GM10248 (cell line): ENCODE measurements at places on chromosomes 13 and 19.

DNA sequence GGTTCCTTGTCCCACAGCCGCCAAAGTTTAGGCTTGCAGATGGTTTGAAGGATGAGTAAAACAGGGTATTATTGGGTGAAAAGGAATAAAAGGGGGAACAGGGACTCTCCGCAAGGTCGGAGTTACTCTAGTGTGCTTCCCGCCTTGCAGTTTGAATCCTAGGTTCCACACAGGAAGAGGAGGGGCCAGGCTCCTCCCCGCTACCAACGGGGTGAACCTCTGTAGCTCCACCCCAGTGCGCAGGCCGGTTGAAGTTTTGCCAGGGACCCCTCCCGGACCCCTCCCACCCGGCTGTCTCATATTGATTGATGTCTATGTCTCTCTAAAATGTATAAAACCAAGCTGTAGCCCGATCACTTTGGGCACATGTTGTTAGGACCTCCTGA lies 11.6 kb upstream of the GTF2F2 start:
- peak; percentile 50 for DNase-seq

DNA sequence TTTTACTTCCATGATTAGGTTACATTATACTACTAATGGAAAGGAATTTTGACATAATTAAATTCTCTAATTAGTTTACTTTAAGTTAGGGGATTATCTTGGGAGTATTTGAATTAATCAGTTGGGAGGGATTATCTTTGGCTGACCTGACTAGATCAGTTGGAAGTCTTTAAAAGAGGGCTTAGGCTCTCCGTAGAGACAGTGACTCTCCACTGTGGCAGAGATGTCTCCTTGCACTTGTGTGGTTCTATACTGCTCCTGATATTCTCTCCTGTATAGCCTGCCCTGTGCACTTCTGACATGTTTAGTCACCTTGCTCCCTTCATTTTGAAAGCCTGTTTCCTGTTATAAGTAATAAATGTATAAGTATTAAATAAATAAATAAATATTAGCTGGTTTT lies 1612.3 kb upstream of the PRR20A start:
- DNase-seq = no peak

DNA sequence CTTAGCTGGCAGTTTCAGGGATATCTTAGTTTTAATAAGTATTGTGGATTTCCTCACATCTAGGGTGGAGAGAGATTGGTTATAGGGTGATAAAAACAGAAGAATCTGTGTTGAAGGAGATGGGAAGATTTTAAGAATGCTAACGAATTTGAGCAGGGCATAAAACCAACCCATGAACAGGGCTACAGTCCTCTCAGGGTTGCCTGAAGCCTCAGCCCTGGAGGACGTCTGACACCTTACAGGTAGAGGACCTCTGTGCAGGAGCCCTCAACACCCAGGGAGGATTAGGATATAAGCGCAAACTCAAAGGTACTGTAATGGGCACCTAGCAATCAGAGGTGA lies 461 bp upstream of the WASF3 start:
- DNase-seq = no peak

DNA sequence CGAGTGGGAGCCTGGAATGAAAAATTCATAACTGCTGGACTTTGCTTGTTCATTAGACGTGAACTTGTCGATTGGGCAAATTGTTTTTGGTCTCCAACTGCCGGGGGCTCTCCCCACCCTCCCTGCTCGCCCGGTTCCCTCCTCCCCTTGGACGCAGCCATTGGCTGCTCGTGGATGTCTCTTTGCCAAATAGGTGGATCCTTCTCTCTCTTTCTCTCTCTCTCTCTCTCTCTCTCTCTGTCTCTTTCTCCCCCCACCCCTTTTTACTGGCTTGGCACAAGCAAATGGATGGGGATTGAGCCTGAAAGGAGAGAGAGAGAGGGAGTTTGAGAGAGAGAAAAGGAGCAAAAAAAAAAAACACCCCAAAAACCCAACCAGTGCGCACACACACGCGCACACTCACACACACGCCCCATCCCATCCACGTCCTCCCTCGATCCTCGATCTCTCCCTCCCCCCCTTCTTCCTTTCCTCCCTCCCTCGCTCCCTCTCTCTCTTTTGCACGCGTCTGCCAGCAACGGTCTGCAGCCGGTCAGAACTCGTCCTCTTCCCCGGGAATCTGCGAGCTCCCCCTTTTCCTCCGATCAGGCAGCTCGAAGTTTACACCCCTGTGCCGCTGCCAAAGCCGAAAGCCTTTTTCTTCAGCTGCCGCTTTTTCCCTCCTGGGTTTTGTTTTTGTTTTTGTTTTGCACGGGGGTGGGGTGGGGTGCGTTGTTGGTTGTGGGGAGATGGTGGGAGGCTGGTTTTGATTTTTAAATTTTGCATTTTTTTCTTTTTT lies 27.8 kb downstream of the NFIX start:
- peak; percentile 56 for DNase-seq

DNA sequence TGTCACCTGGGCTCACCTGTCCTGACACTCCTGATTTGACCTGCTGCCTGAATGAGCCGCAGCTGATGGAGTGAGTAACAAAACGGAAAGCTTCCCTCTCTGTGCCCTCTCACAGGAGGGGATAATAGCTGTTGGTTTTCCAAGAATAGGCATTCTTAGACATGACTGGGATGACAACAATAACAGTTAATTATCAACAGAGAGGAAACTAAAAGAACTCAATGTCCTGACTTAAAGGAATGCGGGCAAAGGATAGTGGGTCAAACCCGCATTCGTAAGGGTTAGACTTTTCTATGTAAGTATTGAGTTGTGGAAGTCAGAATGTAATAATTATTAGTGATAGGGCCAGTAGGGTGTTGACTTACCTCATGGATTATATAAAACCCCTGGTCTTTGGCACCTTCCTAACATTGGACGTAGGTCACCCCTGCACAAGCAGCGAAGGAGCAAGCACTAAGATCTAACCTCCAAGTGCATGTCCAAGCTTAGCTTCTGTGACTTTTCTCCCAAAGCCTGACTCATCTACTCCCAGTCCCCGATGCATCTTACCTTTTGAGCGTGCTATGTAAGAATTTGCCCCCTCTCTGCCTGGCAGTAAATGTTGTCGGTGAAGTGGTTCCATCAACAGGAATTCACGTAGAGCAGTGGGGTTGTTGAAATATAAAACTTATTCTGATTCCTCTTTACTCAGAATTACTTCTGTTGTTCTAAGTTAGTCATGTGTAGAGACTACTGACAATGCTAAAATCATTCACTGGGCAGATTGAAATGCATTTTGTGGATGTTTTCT lies 442.3 kb downstream of the FGF9 start:
- no peak for DNase-seq

- no peak for DNase-seq
Measured at GRCh38 chr13:51767100-51767499, 36.9 kb downstream of the DHRS12 start.

DNA sequence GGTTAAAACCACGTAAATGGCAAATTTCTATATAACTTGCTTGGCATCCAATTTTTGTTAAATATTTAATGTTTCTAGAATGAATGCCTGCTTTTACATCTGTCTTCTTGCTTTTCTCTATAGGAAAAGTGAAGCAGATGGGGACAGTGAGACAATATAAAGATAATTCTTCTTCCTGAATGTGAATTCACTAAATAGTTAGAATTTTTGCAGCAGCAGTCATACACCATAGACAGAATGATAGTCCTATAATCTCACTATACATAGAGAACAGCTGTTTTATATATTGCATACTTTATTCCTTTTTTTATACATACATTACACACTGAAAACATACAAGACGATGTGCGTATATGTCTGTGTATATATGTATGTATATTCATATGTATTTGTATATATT lies 1127.3 kb downstream of the PCDH9 start:
- no peak for DNase-seq

DNA sequence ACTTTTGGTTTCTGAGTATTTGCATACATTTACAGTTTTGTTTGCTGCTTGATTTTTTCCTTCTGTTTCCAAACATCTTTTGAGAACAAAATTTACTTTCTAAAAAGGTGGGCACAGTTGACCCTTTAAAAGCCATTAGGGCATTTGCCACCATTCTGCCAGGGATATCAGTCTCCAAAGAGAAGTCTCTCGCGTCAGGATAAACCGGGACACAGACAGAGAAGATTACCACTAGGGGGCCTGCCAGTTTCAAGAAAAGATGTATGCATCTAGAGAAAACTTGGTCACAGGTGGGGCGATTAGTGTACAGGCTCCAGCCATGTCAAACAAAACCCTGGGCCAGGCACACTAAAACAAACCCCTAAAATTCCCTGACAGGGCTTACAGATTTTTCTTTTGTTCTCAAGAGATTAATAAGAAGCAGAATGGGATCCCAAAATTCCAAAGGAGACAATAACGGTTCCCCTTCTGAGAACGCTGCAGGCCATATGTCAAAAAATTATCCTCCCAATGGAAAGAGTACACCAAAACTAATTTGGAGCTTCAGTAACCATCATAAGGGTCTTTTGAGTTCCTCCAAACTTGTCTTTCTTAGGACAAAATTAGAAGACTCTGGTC lies 10.7 kb upstream of the PABPC3 start:
- DNase-seq = peak; percentile 56

DNA sequence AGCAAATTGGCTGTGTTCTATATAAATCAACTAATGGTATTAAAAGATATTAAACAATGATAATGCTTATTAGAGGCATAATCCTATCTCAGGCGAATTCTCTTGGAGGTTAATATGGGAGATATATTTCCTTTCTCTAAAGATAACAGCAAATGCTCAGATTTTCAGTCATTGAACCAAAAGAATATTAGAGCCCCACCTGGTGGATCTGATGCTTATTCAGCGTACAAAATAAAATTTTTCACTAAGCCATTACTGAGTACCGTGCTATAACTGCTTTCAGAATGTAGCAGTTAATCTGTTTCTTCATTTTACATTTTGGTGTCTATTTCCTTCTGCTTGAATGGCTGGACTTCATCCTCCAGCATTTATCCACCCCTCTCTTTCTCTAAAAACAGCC lies 143.3 kb upstream of the IPO5 start:
- no peak for DNase-seq

GRCh38 chr13:78603240-78603957 lies at the start of gene POU4F1:
Gene POU4F1 (minus strand): TSS chr13:78603552. CDS start chr13:78603326, 226 bp downstream.
- peak; percentile 88 for DNase-seq

- no peak for DNase-seq
Measured at GRCh38 chr19:46180701-46181387, 32.8 kb downstream of the IGFL2 start.

- DNase-seq = no peak
Measured at GRCh38 chr13:29486551-29486950, 108.9 kb downstream of the SLC7A1 start.

- DNase-seq = no peak
Measured at GRCh38 chr13:40784540-40784939, 4.9 kb upstream of the SLC25A15 start.

DNA sequence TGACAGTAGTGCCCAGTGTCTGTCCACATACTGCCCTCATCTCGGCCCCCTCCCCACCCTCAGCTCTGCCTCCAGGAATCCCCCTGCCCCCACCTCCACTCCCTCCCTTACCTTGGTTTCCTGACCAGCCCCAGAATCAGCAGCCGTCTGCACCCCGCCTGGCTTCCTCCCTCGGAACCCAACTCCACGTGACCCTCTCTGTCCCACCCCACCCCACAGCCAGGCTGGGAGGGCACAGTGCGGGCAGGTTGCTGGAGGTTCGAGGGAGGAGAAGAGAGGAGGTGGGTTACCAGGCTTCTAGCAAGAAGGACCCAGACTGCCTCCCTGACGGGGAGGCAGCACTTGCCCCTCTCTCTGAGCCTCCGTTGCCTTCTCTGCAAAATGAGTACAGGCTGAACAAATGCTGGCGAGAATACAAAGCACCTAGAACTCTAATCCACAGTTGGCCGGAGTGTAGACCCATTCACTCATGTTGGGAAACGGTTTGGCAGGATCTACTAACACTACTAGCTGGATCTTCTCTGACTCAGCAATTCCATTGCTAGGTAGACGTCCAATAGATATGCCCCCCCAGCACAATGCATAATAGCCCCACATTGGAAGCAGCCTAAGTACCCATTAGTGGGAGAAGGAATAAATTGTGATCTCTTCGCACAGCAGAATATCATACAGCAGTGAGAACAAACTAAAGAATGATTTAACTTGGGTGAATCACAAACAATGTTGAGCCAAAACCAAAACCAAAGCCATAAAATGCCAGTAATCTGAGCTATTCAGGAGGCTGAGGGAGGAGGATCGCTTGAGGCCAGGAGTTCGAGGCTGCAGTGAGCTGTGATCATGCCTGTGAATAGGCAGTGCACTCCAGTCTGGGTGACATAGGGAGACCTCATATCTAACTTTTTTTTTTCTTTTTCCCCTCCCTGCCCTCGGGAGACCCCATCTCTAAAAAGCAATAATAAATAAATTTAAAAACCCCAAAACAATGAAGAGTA lies at the start of gene RASAL3:
TSS of gene RASAL3 (minus strand) at position 151 of the 992 bp plus-strand sequence. CDS start 186 bp downstream, outside the sequence.
- DNase-seq = peak; percentile 70

- no peak for DNase-seq
Measured at GRCh38 chr19:54164369-54165068, 5.0 kb upstream of the LENG1 start.

DNA sequence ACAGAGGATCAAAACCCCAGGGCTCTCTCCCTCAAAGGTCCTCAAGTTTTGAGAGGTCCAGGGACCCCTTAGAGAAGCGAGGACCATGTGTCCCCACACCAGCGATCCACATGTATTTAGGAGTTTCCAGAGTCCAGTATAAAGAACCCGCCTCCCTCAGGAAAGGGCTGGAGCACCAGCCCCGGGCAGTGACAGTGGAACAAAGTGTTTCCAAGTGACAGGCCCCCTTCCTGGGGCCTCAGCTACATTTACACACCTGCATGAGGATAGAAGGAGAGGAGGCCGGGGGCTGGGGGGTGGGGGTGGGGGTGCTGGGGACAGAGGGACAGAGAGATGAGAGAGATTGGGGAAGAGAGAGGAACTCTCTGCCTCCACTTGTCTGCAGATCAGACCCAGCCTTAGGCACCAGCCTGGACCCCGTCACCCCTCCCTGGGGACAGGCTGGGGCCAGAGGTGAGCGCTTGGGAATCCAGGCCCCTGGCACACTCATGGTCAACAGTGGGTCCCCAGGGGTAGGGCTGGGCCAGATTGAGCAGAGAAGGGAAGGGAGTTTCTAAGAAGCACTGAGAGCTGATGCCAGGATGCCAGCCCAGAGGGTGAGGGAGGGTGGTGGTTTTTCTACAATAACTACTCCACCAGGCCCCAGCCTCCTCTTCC lies 802 bp downstream of the BCAM start:
- peak; percentile 13 for DNase-seq

GRCh38 chr13:75938811-75939560 lies 302.9 kb downstream of the LMO7 start:
- DNase-seq = no peak

DNA sequence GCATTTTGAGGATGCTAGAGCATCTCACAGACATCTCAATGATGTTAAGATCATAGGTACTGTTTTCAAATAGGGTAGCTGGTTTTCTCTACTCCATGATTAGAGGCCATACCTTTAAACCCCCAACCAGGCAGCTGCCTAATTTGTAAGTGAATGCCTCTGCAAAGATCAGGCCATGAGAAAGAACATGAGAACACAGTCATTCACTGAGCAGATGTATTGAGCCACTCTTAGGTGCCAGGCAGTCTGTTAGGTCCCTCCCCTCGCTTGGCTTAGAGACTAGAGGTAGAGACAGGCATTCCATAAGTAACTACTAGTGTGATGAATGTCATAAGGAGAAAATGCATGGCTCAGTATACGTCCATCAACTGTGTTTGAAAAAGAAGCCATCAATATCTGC lies 410.0 kb downstream of the FGF9 start:
- no peak for DNase-seq
